ENCODE measurements at places on chromosomes 3 and 15.

DNA sequence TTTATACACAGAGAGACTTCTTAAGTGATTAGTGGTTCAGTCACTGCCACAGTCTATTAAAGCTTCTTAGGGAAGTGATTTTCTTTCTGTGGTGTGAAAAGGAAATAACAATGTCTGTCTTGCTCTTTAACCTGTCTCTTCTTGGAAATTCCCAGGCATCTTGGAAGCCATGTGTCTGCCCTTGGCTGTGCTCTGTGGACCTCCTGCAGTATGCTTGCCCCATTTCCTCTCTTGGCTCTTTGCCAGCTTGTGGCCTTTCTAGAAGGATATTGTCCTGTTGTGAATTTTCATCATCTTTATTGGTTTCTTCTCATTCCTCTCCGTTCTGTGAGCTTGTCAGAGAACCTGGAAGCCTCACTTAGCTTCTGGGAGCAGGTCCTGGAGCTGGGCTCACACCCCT, 338.4 kb upstream of the C2CD4B start:
- no peak for DNase-seq

- DNase-seq, result no peak
Measured at GRCh38 chr15:39508536-39508935, 72.3 kb upstream of the THBS1 start.

GRCh38 chr15:72559781-72560180, 85.7 kb downstream of the ARIH1 start:
- no peak for DNase-seq

- no peak for DNase-seq
Measured at GRCh38 chr3:197673170-197673569, 63.5 kb downstream of the RUBCN start.

GRCh38 chr3:167777356-167777755, 41.8 kb downstream of the SERPINI1 start:
- DNase-seq, result no peak

- DNase-seq, result no peak
Measured at GRCh38 chr3:61914276-61914675, 352.9 kb downstream of the PTPRG start.

GRCh38 chr3:191343115-191343514, 12.8 kb upstream of the UTS2B start:
- DNase-seq, result no peak

All from activated T-cell treated with anti-CD3 and anti-CD28 coated beads, Interleukin-2, amount 50 U/mL, for 24 hours (primary cell).